ENCODE measurements at places on chromosomes 1 and 21.

DNA sequence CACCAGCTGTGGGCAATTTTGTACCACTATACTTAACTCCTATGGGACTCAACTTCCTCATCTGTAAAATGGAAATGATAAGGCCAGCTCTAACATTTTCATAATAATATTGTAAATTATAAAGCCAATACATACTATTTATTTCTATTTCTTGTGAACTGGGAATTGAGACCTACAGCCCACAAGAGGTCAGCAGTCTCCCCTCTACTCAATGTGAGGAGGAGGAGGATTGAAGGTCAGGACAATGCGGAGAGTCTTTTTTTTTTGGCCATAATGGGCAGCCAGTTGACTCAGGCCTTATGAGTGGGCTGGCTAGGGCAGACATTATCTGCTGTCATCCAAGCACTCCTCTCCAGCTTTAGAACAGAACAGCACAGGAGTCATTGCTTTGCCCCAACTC lies 90.5 kb downstream of the NUF2 start:
- DNase-seq, result no peak

- no peak for DNase-seq
These were observed 37.9 kb downstream of the LHX4 start for GRCh38 chr1:180267761-180268555.

DNA sequence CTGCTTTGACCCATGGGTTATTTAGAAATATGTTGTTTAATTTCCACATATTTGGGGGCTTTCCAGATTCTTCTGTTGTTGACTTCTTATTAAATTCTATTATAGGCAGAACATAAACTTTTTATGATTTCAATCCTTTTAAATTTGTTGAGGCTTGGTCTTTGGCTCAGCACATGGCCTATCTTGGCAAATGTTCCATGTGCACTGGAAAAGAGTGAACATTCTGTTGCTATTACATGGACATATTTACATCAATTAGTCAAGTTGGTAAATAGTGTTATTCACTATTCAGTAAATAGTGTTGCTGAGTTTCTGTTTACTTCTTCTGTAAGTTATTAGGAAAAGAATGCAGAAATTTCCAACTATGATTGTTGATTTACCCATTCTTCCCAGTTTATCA lies 75.4 kb downstream of the ETS2 start:
- no peak for DNase-seq

GRCh38 chr1:38105267-38105666 lies 58.7 kb upstream of the POU3F1 start:
- no peak for DNase-seq

DNA sequence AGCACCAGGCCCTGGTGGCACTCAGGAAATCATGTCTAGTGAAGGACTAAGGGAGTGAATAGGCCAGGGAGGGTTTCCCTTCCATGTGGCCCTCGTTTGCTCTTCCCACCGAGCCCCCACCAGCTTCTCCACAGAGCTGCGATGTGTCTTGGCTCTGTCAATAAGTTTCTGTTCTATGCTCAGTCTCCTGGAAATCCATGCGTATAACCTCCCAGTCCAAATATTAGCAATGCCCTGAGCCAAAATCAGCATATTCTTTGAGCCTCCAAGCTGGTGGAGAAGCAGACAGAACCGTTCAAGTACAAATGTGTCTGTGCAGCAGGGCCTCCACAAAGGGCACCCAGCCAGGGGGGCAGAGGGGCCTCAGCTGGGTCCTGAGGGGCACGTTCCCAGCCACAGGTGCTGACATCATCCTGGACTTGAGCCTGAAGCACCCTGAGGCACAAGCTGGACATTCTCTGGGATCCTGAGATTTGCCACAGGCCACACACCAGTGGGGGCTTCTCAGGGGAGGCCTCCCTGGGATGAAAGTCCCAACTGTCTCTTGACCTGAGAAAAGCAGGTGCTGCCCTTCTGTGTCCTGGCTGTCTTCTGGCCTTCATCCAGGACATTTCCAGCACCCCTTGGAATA lies 350.5 kb upstream of the VAMP3 start:
- no peak for DNase-seq

GRCh38 chr1:169102567-169102966 lies 3.9 kb upstream of the ATP1B1 start:
- no peak for DNase-seq

DNA sequence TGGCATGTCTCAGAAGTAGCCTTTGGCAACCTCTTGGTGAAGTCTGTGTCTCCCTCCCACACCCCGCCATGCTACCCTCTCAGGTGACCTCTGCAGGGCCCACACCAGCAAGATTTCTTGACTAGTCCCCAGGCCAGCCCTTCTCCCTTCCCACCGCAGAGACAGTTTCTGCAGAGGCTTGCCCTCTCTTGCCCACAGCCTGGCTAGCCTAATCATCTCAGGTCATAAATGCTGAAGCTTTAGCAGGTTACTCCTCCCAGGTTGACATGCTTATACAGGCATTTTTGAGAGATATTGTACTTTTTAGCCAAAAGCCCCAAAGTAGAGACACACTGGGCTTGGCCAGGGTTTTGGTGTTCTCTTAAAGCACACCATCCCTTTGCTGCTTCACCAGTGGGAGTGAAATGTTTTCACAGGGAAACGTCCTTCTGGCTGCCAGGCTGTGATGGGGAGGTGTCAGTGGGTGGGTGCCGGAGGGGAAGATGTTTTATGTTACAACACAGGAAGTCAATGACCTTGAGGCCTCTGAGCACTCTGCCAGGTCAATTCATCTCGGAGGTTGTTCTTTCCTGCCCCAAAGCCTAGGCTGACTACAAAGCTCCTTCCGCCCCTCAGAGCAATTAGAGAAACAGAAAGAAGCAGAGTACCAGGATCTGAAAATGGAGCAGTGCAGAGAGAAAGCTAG lies 58.5 kb downstream of the STYXL2 start:
- DNase-seq, result no peak

DNA sequence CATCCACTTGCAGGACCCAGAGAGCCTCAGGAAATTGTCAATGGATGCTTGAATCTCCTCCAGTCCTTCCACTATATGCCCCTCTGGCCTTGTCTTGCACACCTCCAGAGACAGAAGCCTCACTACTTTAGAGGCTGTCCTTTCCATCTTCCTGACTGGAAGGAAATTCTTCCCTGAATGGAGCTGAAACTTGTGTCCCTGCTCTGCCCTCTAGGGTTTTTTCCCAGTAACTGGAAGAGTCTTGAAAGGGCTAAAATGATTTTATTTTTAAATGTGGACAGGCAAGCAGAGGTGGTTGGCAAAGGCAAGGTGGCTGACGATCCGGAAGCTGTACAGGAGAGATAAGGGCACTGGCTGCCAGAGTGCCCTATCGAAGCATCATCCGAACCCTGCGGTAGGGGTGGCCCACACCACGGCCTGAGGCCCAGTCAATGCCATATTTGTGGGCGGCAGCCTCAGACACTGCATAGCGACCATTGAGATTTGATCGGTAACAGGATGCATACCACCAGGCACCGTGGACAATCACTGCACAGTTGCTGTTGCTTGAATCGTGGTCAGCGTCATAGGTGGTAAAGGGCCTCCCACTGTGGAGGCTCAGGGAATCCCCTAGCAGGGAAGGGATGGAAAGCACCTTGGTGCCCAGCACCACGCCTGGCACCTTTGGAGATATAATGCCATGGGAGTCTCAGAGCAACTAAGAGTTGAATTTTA lies 2.3 kb upstream of the MAP3K6 start:
- DNase-seq, result no peak

GRCh38 chr1:64242895-64243756 lies 39.7 kb downstream of the UBE2U start:
- no peak for DNase-seq

DNA sequence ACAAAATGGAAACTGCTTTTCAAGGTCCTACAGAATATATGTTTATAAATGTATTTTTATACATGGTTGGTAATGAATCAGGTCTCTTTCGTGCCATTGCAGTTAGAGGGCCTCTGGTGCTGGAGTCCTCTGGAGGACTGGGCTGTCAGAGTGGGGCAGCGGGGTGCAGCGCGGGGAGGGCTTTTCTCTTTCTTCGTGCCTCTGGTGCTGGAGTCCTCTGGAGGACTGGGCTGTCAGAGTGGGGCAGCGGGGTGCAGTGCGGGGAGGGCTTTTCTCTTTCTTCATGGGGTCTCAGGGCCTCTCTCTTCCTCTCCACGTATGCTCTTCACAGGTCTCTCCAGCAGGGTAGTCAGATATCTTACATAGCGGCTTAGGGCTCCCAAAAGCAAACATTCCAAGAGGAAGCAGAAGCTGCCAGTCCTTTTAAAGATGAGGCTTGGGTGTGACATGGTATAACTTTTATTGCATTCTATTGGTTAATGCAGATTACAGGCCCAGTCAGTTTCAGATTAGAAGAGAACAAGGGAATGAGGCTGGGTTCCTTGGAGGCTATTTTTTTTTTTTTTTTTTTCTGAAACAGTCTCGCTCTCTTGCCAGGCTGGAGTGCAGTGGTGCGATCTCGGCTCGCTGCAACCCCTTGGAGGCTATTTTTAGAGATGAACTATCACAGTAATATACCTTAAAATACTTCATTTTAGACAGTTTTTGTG lies 13.1 kb downstream of the SDCCAG8 start:
- no peak for DNase-seq

DNA sequence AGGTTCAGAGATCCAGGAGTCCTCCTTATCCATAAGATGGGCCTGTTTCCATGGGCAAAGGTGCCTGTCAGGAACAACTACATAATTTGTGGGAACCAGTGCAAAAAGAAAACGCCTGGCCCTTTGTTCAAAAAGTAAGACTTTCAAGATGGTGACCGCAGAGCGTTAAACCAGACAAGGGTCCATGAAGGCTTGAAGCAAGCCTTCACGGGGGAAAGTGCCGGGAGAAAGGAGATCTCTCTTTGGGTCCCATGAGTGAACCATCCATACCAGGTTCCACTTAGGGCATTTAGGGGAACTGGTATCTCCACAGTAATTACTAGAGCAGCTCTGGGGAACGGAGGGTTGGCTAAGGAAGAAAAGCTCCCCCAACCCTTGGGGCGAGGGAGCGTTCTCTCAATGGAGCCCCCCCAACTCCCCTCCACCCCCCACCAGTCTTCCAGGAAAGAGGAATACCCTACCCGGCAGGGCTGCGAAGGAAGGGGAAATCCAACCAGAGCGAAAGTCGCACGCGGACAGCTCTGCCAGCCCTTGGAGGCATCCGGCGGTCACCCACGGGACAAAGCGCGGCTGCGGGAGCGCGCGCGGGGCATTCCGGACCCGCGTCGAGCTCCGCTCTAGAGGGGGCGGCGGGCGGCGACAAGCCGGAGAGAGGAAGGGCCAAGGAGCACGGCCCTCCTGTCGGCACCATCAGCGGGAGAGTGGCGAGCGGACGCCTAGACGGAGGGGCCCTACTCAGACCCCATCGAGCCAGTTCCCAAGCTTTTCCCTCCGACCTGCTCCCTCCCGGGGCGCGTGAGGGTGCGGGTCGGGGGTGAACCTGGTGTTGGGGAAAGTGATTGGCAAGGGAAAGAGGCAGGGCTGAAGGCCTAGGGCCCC lies 687 bp upstream of the RASSF5 start:
- DNase-seq, result no peak

DNA sequence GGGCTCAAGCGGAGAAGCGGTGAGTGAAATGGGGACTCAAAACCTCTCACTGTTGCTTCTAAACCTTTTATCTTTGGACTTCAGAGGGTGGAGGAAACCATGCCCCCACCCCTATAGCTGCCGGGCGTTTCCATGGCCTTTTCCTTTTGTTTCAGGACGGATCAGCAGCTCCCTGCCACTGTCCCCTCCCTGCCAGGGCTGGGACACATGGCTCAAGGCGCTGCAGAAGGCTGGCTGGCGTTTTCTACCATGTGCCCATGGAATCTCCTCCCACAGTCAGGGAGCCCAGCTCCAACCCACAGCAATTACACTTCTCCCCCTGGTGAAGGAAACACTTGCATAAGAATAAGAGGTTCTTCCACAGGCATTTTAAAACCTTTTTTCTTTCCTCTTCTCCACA lies 812.7 kb downstream of the PLA2G4A start:
- no peak for DNase-seq

GRCh38 chr1:9013819-9014218 lies 12.4 kb downstream of the SLC2A7 start:
- DNase-seq, result no peak

DNA sequence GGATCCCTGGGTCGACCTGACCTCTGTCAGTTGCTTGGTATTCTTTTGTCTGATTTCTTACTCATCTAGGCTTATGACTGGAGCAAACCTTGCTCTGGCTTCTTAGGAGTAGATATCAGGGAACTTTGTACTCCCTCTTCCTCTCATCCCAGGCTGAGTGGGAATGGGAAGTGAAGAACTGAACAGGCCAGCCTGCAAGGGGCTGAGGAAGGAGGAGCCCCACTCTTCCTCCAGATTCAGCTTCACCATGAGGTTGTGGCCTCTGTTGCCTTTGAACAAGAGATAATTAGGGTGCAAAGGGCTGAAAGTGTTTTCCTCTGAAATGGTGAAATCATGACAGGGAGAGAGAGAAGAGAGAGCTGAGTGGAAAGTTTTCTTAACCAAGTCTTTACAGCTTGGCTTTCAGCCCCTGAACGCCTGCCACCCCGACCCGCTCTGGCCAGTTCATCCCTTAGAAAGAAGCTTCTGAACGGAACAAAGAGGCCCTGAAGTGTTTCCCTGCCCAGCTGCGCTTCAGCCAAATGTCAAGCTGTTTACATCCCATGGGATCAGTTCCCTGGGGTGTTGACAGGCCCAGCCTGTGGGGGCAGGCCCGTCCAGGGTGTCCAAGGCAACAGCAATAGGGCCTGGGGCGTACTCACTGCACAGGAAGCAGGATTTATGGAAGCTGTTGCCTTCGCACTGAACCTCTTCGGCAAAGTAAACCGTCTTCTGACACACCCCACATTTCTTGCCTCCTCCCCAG lies 11.2 kb downstream of the CSRP1 start:
- no peak for DNase-seq

DNA sequence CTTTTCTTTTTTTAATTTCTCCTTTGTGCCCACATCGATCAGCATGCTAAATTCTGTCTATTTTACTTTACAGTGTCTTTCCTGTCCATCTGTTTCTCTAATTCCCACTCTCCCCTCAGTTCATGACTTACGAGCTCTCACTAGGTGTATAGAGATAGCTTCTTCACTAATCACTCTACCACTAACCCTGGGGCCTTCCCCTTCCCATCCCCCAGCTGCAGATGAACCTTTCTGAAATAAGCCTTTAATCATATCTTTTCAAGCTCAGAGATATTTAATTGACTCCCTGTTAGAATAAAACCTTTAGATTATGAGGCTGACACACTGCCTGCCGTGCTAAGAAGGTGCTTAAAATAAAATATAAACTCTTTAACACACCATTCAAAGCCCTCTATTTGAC lies 66.3 kb upstream of the BMP8A start:
- DNase-seq, result no peak

GRCh38 chr1:94084547-94084946 lies 36.4 kb downstream of the ABCA4 start:
- no peak for DNase-seq

GRCh38 chr1:30675761-30676160 lies 47.6 kb downstream of the MATN1 start:
- DNase-seq, result no peak

DNA sequence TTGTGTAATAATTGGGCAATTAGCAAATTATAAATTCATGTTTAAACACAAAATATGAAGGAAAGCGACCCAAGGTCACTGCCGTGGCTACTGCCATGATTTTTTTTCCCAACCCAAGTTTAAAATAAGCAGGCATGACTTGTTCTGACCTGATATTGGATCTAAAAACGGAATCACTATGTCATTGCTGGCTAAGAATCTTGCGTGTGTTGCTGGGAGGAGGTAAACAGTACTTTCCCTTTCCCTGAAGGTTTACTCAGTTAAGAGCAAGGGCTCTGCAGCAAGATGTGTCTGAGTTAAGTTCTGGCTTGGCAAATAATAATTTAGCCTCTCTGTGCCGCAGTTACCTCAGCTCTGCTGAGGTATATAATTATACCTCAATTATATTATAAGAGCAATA lies 125.7 kb upstream of the L1TD1 start:
- DNase-seq, result no peak

Data from stimulated activated CD4-positive, alpha-beta T cell treated with anti-CD3 and anti-CD28 coated beads, TNF-alpha, amount 100 ng/mL, for 24 hours (primary cell).